ENCODE measurements at places on chromosomes 2 and 18. TPM values are rescaled to one million over a fixed set of nuclear protein-coding genes. Genes with fewer than 3 reads are reported as not detected.

Gene FZD7
- total RNA-seq = 0.17 TPM

Gene EGR4
- total RNA-seq = 0.14 TPM

Gene AGBL5
- 10.8 TPM for total RNA-seq

Gene CNTNAP5
- total RNA-seq = not detected

Gene EFR3B
- total RNA-seq = 0.11 TPM

DNA sequence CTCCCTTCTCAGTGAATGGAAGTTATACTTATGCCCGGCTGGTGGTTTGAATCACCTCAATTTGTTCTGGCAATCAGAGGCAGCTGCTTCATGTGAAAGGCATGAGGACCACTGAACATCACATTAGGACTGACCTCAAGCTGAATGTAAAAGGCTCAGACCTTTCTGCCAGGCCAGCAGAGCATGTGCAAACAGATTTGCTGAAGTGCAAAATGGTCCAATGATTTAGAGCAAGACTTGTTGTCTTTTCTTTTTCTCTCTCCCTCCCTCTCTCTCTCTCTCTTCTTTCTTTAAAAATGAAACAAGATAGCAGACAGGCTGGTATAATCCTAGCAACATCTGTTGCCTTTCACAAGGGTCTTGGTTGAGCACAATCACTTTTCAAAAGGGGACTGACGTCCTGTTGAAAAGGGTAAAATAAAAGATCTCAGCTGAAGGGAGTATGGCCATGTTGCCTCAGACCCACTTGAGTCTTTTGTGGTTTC lies 13.3 kb upstream of the CDH7 start:
- H3K4me3 ChIP-seq = no peak overlapping the region
- no peaks in the 10 kb centered on the region for H3K4me1 ChIP-seq
- H3K27ac ChIP-seq = no peak overlapping the region
- DNase-seq = no peak
- no peaks in the 10 kb centered on the region for H3K36me3 ChIP-seq
- H3K27me3 ChIP-seq = no peaks in the 10 kb centered on the region

DNA sequence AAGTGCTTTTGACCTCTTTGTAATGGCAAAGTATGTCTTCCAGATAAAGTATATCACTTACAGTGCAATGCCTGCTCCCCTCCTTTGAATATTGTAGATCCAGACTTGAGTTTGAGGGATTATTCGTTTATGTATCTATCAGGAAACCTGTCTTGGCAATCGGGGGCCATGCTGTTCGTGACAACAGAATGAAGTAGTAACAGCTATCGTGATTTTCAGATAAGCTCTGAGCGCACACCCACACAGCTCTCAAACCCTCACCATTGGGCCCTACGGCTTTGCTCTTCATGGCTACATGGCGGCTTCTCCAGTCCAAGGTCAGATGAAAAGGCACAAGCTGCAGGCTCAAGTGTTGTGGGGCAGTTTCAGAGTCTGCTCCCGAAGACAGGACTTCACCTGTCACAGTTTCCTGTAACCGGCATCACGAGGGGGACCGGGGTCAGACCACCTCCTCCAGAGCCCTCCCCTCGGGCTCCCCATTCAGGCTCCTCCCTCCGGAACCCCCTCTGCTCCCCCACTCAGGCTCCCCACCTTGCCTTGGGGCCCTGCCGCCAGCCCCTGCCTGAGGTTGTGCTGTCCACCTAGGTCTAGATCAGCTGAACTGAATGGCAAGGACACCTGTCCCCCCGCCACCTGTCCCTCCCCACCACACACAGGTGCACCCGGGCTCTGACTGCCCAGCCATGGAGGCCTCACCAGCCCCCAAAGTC lies 292.5 kb upstream of the SALL3 start:
- H3K27ac ChIP-seq = no peak overlapping the region
- H3K4me3 ChIP-seq = no peak overlapping the region
- no peaks in the 10 kb centered on the region for H3K36me3 ChIP-seq
- H3K4me1 ChIP-seq = no peaks in the 10 kb centered on the region
- no peak for DNase-seq

- no peaks in the 10 kb centered on the region for H3K27me3 ChIP-seq
- H3K36me3 ChIP-seq = no peaks in the 10 kb centered on the region
- H3K27ac ChIP-seq = no peak overlapping the region
Observed at GRCh38 chr2:132804051-132804450, 134.0 kb upstream of the LYPD1 start.

DNA sequence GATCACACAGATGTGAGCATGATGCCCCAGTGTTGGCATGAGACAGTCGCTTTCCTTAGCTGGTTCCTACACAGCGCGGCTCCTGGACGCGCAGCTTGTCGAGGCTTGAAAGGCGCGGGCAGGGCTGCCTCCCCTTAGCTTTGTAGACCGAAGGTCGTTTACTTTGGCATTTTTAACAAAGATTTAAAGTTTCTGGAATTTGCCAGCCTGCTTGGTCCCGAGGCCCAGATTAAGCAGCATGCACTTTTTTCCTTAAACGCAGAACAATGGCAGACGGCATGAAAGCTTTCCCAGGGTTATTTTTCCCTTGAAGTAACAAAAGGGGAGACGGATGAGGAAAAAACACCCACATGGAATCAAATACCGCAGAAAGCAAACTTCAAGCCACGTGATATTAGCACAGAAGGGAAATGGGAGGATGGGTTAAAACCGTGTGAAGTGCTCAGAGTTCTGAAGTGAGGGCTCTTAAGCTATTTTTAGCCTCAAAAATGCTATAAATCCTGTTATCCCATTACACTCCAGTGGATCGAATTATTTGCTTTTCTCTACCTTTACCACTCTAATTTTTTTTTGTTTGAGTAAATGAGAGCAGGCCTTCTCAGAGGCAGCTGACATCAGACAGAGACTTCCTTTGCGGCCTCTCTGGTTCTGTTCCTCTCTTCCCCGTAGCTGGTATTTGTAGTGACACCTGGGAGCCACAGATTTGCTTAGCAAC lies 55.7 kb downstream of the NPAS2 start:
- H3K27me3 ChIP-seq = no peaks in the 10 kb centered on the region
- H3K36me3 ChIP-seq = no peaks in the 10 kb centered on the region
- H3K4me3 ChIP-seq = no peak overlapping the region
- no peak for DNase-seq

DNA sequence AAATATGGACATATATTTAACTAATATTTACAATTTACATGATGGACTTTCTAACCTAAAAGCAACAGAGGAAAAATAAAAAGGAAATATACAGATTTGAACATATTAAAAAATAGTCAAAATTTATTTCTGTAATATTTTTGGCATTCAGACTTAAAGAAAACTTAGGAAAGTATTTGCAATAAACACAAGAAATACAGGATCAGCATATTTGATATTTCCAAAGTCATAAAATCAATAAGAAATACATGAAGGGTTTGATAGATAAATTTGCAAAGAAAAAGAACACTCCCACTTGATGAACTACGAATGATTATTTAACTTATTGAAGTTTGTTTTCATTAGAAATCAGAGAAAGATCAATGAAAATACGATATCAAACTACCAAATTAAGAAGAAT lies 48.6 kb upstream of the CD302 start:
- no peaks in the 10 kb centered on the region for H3K27me3 ChIP-seq
- no peak for DNase-seq
- peaks cover 65% of the 10 kb centered on the region for H3K36me3 ChIP-seq
- no peaks in the 10 kb centered on the region for H3K4me1 ChIP-seq

- no peak for DNase-seq
- no peak overlapping the region for H3K27ac ChIP-seq
- H3K36me3 ChIP-seq = no peaks in the 10 kb centered on the region
- H3K4me1 ChIP-seq = peaks cover 10% of the 10 kb centered on the region
- no peaks in the 10 kb centered on the region for H3K27me3 ChIP-seq
Observed at GRCh38 chr2:39408351-39409136, 28.5 kb downstream of the MAP4K3 start.

DNA sequence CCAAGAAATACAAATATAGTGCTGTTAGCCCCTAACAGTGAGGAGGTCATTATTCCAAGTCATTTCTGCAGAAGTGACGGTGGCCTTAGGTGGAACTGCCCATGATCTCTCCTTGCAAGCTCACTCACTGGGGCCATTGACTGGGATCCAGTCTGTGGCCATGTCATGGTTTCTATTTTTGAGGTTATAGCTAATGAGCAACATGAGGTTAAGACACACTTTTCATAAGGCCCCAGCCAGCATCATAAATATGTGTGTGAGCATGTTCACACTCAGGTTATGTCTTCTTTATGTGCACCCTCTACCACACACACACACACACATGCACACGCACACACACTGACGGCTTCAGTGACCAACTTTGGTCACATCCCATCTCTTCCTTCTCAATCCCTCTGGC lies 484 bp downstream of the AFF3 start:
- peaks cover 26% of the 10 kb centered on the region for H3K4me1 ChIP-seq
- H3K36me3 ChIP-seq = no peaks in the 10 kb centered on the region
- peak overlapping the region; percentile 34 for H3K27ac ChIP-seq
- DNase-seq = no peak
- H3K4me3 ChIP-seq = peak overlapping the region; percentile 57
- no peaks in the 10 kb centered on the region for H3K27me3 ChIP-seq

DNA sequence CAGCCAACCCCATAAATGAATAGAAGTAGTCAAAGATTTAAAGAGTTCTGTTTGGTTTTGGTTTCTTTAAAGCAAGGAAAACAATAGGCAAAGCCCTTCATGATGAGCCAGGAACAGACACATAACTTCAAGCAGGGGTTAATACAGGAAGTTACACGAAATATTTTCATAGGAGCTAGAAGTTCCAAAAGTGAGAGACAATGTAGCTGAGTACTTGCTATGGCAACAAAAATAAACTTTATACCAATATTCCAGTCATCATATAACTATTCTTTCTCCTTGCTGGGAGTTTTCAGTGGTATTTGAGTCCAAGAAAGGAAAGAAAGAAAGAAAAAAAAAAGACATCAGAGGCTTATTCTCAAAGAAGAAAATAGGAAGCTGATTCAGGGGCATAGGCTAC lies 56.2 kb downstream of the COBLL1 start:
- H3K27ac ChIP-seq = no peak overlapping the region
- DNase-seq = no peak
- H3K36me3 ChIP-seq = no peaks in the 10 kb centered on the region
- H3K4me3 ChIP-seq = no peak overlapping the region
- H3K27me3 ChIP-seq = no peaks in the 10 kb centered on the region

- no peaks in the 10 kb centered on the region for H3K36me3 ChIP-seq
- H3K4me3 ChIP-seq = no peak overlapping the region
- H3K27me3 ChIP-seq = no peaks in the 10 kb centered on the region
- no peak for DNase-seq
- no peaks in the 10 kb centered on the region for H3K4me1 ChIP-seq
Observed at GRCh38 chr2:187107001-187107400, 258.0 kb upstream of the ZSWIM2 start.

- H3K4me1 ChIP-seq = no peaks in the 10 kb centered on the region
- H3K27ac ChIP-seq = no peak overlapping the region
- no peaks in the 10 kb centered on the region for H3K36me3 ChIP-seq
- DNase-seq = no peak
Observed at GRCh38 chr2:36296798-36297197, 58.8 kb upstream of the CRIM1 start.

DNA sequence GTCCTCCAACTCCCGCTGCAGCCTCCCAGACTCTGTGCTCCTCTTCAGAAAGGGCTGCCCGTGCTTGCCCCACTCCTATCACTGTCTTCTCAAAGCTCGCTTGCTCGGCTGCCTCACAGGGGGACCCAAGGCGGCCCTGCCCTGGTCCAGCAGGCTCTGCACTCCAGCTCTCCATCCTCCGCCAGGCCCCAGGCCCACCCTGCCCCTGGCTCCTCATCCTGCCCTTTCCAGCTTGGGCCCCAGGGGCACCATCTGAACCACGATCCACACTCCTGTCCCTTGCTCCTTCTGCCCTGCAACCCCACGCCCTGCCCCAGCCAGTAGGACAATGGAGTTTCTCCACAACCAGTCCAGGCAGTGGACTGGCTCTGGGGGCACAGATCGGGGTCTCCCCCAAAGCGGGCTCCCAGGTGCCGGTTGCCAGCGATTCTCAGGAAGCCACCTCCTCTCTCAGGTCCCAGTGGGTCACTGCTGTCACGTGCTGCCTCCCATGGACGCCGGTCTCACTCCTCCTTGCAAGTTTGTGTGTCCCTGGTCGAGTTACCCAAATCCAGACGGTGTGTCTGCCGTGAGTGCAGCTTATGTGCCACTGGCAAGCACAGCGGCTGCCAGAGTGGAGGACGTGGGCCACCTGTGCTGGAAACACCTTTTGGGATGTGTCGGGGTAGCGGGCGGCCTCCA lies 238.5 kb downstream of the HDAC4 start:
- peaks cover 25% of the 10 kb centered on the region for H3K4me1 ChIP-seq
- no peak for DNase-seq
- H3K4me3 ChIP-seq = no peak overlapping the region
- peaks cover 50% of the 10 kb centered on the region for H3K36me3 ChIP-seq
- H3K27me3 ChIP-seq = no peaks in the 10 kb centered on the region

DNA sequence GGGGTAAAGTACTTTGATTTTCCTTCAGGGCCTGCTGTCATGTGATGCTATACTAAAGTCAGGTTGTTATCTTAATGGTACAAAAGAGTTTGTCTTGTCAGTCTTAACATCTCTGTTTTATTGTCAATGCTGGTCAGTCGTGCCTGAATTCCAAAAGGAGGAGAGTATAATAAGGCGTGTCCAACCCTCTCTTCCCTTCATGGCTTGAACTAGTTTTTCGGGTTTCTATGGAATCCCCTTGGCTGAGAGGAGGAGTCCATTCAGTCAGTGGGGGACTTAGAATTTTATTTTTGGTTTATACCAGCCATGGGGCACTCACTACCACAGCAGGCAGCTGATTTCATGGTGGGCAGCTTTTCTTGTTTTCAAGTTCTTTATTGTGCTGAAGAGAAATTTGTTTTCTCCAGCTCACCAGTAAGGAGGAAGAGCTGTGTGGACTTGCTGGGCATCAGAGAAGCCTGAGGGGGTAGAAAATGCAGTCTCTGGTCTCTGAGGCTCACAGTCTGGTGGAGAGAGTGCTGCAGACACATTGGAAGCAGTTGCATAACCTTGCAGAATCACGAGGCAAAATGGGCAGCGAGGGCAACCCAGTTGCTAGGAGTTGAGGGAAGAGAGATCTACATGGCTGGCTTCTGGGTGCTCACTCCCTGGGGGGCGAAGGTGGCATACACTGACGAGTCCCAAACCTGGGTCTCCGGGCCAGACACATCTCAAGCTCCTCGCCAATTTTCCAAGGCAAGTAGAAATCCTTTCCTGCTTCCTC lies 193.1 kb downstream of the ZBTB7C start:
- no peak for DNase-seq
- no peaks in the 10 kb centered on the region for H3K4me1 ChIP-seq
- no peaks in the 10 kb centered on the region for H3K36me3 ChIP-seq
- no peaks in the 10 kb centered on the region for H3K27me3 ChIP-seq
- H3K4me3 ChIP-seq = no peak overlapping the region
